ENCODE measurements at places on chromosomes 16 and 17.

DNA sequence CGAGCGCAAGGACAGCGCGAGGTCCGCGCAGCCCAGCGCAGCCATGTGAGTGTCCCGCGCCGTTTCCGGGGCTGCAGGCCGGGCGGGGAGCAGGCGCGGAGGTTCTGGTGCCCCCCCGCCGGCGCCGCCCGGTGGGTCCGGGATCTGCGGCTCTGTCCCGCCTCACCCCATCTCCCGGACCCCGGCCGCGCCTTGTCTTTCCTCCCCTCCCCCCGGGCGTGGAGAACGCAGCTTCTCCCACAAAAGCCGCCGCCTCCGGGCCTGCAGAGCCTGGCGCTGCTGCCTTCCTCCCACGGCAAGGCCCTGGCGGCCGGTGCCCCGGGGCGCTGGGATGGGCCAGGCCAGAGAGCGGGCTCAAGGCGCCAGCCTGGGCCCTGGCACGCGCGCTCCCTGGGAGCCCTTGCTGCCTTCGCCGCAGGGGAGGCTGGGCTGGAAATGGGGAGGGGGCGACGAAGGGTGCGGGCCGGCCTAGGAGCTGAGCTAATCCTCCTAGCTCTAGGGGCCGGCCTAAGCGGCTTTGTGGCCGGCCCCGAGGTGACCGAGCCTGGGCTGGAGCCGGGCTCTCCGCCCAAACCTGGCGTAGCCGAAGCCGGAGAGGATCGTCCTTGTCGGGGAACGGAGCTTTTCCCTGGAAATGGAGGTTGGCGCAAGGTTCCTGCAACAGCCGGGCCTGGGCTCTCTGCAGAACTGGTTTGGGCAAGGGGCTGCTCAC is 397 bp downstream of the RIPOR1 start:
- peak; percentile 91 for DNase-seq

DNA sequence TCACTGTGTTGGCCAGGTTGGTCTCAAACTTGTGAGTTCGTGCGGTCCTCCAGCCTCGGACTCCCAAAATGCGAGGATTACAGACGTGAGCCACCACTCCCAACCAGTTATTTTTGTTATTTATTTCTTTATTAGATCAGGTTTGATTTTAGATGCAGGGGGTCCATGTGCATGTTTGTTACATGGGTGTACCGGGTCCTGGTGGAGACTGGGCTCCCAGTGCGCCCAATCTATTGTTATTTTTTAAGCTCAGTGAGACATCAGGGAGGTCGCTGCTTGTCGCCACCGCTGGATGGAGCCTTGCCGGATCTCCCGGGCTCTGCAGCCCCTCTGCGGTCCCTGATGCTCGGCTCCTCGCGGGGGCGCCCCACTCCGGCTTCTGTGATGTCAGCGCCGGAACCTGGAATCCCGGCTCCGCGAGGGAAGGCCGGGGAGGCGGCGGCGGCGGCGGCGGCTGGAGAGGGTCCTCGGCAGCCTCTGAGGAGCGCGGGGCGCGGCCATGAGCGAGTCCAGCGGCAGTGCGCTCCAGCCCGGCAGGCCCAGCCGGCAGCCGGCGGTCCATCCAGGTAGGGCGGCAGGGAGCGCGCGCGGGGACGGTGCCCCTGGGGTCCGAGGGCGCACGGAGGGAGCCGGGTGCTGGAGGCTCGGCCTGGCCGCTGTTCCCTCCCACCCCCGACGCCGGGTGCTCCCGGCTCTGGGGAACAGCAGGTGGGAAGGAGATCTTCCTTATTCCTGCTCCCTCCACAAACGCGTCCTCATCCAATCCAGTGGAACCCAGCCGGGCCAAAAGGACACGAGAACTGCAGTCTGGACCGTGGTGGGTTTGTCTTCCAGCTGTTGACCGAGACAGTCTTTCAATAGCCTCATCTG is at the start of gene TMC7:
TMC7 (plus strand) TSS at position 370 of the 870 bp plus-strand sequence; CDS start at position 500, 130 bp downstream.
- DNase-seq = peak; percentile 97

GRCh38 chr17:81811705-81812570 is 8.0 kb downstream of the GCGR start:
- no peak for DNase-seq

DNA sequence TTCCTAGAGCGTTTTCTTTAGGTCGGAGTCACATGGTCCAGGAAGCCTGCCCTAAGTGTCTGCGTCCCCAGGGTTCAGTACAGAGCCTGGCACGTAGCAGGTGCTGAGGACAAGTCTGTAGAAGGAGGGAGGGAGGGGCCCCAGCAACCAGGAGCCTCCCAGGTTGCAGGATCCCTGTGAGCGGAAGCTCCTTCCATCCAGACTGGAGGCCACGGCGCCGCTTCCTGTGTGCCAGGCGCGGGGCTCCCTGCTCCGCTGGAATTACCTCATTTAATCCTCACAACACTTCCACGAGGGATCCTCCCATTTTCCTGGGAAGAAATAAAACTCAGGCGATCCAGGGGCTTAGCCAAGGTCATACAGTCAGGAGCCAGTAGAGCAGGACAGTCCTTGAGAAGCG is 22.1 kb downstream of the TRARG1 start:
- no peak for DNase-seq

- DNase-seq = no peak
Measured at GRCh38 chr17:45748731-45749310, 35.3 kb upstream of the CRHR1 start.

DNA sequence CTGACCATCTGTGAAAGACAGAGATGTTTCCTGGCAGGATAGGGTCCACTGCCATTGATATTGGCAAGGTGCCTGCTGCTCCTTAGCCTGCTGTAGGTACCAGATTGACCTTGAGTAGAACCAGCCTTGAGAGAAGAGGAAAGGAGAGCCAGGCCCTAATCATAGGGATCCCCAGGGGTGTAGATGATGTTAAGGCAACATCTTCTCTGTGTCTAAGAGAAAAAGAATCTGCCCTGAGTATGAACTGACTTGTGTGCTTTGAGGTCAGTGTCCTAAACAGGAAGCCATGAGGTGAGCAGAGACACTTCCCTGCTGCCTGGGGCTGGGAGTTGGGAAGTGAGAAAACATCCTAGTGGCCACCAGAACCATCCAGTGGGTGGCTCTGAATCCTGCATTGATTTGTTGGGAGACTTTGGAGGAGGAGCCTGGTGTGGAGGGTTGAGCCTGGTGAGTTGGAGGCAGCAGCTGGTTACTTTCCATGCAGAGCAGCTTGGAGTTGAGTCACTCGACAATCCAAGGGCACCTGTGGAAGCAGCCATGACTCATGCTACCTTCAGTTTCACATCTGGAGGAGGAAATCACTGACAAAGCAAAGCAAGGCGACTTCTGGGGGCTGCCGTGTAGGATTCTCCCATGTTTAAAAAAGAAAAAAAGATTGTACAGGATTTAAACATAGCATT is 47.8 kb downstream of the BMERB1 start:
- DNase-seq = peak; percentile 60
